ENCODE measurements at places on chromosomes 11 and 22.
A peak's percentile ranks its signal among the peaks of the same experiment; 100 is the strongest.

DNA sequence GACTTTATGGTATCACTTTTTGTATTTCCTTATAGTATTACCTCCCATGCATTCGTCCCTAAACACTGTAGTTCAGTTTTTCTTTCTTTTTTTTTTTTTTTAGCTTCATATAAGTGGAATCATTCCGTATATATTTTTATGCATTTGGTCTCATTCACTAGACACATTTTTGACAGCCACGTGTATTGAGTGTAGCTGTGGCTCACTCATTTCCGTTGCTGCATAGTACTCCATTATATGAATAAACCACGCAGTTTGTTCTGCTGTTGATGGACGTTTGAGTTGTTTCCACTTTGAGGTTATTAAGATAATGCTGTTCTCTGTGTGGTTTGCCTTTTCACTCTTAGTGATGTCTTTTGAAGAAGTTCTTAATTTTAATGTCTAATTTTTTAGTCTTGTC lies 8.4 kb downstream of the APLP2 start:
- no peak for DNase-seq

DNA sequence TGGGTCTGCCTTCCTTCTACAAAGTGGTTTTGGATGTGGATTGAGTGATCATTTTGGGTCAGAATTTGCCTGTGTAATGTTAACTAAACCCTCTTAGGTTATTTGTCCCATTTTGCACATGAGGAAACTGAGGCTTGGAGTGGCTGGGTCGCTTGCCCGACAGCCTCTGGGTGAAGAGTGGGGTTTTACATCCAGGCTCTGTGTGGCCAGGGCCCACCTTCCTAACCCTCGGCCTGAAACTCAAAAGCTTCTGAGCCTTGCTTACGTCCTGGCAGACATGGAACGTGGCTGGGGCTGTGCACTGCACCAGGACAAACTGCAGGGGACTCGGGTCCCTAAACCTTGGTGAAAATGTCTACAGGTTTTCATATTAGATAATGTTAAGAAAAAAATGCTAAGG lies 542.4 kb downstream of the TBC1D22A start:
- no peak for DNase-seq

DNA sequence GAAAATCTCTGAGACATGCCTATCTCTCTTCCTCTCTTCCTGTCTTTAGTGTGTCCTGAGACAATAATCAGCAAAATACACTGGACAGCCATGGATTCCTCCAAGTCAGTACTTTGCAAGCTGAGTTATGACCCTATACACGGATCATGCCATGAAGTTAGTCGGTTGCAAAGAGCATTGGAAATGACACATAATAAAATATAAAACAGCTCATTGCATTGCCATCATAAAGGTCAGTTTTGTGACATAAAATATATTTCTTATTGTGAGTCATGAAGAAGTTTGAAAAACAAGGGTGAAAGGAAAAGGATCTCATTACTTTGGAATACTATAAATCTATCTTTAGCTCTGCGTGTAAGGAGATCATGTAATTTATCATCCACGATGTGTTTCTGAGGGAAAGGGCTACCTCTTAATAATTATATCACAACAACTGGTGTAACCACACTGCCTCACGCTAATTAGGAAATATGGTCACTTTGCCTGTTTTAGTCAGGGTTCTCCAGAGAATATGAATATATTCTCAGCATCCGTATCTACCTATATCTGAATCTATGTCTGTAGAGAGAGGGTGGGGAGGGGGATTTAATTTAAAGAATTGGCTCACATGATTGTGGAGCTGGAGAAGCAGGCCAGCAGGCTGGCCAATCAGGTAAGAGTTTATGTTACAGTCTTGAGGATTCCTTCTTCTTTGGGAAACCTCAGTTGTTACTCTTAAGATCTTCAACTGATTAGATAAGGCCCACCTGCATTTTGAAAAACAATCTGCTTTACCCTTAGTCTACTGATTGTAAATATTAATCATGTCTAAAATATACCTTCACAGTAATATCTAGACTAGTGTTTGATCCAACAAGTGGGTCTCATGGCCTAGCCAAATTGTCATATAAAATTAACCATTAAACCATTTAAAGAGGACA lies 198.8 kb downstream of the FAT3 start:
- DNase-seq, result no peak

DNA sequence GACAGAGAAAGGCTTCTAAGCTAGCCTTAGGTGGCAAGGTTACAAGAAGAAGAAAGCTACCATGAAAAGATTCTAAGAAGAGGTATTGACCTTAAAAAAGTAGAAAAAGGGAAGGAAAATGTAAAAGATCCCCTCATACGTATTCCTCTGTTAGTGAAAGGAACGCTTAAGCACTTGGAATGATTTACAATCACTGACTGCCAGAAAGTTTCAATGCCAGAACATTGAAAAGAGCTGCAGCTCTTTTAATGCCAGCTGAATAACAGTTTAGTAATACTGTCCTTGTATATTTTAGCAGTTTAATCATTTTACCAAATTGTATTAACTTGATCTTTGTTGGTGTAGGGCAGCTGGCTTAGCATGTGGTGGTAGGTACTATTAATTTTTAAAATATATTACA lies 650.7 kb downstream of the FAM181B start:
- no peak for DNase-seq

GRCh38 chr11:60165538-60165937 lies 17.3 kb downstream of the MS4A6A start:
- DNase-seq, result no peak

DNA sequence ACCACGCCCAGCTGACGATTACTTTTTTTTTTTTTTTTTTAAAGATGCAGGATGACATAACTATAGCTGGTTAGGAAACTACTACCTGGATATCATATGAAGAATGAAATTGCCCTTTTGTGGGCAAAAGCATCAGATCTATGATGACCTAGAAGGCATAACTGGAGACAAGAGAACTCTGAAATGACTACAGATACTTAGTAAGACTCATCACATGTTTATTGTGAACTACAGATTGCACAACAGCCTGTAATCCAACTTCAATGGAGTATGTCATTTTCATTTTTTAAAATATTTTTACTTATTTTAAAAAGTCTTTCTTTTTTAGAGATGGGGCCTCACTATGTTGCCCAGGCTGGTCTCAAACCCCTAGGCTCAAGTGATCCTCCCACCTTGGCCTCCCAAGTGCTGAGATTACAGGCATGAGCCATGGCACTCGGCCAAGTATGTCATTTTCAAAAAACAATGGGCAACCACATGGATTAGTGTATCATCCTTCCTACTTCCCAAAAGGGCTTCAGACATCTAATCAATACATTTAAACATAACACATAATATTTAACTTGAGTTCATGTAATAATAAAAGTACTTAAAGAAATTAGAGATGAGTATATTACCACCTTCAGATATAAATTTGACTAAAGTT lies 3.3 kb downstream of the MTMR2 start:
- DNase-seq, result no peak

GRCh38 chr11:56659755-56660154 lies 3.7 kb upstream of the OR5AR1 start:
- peak; percentile 48 for DNase-seq

- no peak for DNase-seq
Observed at GRCh38 chr11:64316672-64317324, 561 bp downstream of the TRMT112 start.

- no peak for DNase-seq
Observed at GRCh38 chr11:1326435-1327063, 17.1 kb upstream of the TOLLIP start.

DNA sequence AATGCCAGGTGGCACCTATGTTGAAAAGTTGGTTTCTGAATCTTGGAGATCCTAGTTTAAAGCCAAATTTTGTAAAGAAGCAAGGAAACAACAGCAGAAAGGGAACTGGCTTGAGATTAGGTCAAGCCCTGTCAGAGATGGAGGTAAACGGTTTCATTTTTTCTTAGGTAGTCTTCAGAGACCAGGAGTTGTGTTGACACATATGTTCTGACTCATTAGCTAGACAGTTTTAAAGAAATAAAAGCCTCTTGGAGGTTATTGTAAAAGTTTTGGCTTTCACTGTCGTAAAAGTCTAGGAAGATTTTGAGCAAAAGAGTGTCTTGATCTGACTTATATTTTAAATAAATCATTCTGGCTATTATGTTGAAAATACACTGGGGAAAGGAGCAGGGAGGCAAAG lies 151.5 kb upstream of the CTSC start:
- DNase-seq, result no peak

- DNase-seq, result no peak
Observed at GRCh38 chr11:2885017-2885677, 428 bp downstream of the CDKN1C start.

- no peak for DNase-seq
Observed at GRCh38 chr11:74971424-74971823, 17.3 kb upstream of the NEU3 start.

DNA sequence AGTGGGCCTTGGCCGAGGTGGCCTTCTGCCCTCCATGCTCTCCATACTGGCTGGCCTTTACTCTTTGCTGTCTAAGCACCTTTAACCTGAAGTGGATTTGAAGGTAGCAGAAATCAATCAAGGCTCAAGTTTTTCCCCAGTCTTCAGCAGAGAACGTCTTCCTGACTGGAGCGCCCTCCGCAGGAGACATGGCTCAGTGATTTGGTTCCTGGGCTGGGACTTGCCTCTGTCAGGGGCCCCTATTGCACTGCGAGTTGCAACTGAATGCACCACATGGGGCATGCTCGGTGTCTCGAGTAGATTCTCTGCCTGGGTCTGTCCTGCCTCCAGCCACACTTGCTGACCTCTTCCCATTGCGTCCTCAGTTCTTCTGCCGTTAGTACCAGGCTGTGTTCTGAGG lies 79.6 kb downstream of the BMAL1 start:
- peak; percentile 76 for DNase-seq

GRCh38 chr11:74662487-74663103 lies 68.6 kb downstream of the CHRDL2 start:
- DNase-seq, result no peak

DNA sequence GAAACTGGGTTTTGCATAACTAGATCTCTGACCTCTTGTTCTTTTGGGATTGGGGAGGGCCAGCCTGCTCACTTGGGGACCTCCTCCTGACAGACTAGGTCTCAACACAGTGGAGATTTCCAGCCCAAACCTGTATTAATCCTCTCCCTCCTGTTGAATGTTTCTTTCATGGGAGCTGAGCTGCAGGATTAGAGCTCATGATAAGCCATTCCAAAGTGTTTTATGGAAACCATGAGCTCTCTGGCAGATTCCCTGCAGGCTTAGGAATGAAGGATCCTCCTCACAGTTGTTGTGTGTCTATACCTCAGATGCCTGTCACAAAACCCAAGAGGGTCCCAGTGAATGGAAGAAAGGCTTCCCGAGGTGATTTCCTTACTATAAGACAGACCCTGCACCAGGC lies 248.4 kb upstream of the B3GAT1 start:
- DNase-seq, result no peak

- no peak for DNase-seq
Observed at GRCh38 chr11:561148-562003, 606 bp downstream of the RASSF7 start.

DNA sequence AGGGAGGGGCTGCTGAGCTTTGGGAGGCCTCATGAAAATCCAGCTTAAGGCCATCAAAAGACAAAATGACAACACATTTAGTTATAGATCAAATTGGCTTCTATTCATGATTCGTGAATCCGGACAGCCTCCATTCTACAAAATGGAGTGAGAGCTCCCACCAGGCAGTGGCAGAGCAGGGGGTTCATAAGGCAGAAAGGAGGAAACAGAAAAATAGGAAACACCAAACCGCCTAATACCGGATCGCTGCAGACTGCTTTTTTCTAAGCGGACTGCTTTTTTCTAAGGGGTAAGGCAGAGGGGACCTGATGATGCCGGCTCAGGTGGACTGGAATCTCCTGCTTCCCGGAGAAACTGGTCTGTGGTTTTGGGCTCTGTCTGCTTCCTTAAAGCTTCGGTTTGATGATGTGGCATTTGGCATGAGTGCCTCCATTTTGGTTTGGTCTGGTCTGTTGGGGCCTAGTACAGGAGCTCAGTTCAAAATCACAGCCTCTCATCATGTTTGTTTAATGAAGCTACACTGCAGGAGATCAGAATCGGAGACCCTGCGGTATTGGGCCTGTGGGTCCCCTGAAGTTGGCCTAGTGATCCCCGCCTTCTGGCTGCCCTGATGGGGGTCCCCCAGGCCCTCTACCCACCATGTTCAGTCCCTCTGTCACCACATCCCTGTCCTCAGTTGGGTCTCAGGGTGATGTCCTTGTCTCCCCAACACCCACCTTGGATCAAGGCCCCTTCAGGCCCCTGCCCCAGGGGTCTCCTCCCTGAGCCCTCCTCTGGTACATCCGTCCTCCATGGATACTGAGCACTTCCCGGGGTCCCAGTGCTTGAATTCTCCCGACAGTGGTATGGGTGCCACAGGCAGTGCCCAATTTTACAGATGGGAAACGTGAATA lies 1.2 kb downstream of the ALDH3B1 start:
- DNase-seq, result no peak

DNA sequence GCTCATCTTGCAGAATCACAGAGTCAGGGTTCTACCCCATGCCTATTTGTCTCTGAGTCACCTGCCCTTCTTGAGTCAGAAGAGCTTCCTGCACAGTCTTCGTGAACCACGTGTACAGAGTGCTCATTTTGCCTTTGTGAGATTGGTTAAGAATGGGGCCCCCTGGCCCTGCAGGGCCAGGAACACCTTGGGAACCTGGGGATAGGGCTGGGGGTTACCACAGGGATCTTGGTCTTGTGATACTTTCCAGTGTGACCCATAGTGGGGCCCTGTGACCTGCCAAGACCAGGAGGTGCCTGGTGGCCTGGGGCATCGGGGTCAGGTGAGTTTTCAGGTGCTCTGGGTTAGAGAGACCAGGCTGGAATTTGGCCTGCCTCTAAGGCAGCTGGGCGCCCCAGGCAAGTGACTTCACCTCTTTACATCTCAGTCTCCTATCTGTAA lies 9.4 kb downstream of the TMPRSS13 start:
- no peak for DNase-seq

- DNase-seq, result peak; percentile 33
Observed at GRCh38 chr11:120431633-120432032, 79.9 kb upstream of the GRIK4 start.

DNA sequence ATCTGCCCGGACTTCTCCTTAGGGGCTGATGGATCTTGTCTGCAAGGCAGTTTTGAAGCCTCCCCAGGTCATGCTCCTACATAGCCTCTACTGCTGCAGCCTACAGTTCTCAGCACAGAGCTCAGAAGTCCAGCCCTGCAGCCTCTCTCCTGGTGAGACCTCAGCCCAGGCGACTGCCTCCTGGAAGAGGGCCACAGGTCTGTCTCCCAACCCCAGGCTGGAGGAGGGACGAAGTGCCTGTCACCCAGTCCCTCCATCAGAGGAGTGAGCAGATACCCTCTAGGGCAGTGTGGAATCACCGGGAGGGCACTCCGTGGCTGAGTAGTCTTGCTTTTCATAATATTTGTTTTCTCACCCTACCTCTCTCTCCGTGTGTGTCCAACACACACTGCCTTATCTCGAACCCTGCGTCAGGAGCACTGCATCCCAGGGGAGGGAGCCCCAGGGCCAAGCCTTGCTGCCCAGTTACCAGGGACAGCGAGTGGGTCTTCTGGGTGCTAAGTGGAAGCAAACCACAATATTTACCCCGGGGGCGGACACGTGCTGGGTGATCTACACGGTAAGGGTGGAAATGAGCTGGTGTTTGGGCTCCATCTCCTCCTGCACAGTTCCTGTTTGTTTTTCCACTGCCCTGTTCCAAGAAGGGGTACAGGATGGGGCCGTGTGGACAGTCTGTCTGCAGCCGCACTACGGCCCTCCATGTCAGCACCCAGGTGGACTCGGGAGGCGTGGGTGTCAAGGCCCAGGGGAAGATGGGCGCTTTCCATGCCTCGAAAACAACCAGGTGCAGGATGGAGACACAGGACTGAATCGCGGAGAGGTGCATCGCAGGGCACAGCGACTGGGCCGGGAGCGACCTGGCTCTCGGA lies 133.7 kb upstream of the HSD17B12 start:
- no peak for DNase-seq

All from H9 (cell line).